Endodermal cell (in vitro differentiated cells): ENCODE measurements at places on chromosomes 1 and 21. TPM values are rescaled to one million over a fixed set of nuclear protein-coding genes. Genes with fewer than 3 reads are reported as not detected.

DNA sequence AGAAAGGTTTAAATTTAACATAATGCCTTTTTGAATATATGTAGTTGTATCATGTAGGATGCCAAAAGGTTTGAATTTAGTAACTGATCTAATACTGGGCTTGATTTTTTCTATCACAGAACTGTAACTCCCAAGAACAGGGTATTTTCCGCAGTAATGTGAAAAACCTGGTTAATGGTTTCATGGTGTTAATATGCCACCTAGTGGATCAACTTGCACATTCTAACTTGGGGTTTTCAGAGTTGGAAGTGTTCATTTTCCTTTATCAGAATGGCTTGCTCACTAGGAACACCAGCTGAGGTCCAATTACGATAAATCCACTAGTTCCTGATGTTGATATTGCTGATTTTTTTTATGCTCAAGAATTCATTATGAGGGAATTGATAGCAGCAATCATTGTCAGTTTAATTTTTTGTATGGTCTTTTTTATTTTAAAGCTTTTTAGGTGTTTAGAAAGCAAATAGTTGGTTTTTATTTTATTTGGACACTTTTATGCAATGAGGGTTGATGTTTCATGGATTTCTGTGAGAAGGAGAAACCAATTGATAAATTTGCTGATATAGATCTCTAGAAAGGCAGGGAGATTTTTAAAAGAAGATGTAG lies 157.2 kb downstream of the PLA2G4A start:
- no peak overlapping the region for H3K27ac ChIP-seq
- H3K36me3 ChIP-seq: no peaks in the 10 kb centered on the region
- no peak for DNase-seq
- no peaks in the 10 kb centered on the region for H3K4me1 ChIP-seq
- H3K4me3 ChIP-seq: no peak overlapping the region

DNA sequence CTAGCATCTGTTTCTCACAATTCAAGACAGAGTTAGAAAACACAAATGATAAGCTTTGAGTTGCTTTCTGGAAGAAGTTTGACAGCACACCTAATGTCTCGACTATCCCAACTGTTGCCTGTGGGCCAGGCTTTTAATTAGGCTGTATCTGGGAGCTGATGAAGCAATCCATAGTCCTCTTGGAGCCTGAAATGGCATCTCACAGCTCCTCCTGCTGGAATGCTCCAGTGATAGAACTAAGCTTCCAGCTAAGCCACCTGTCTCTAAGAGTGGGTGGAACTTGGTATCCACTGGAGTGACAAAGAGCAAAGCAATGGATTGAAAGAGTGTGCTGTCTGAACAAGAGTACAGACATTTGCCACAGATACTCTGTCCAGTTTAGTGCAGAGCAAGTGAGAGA lies 605.3 kb upstream of the NR5A2 start:
- no peak overlapping the region for H3K27ac ChIP-seq
- no peaks in the 10 kb centered on the region for H3K27me3 ChIP-seq
- no peaks in the 10 kb centered on the region for H3K36me3 ChIP-seq
- peak; percentile 82 for DNase-seq
- H3K4me1 ChIP-seq: no peaks in the 10 kb centered on the region
- no peak overlapping the region for H3K4me3 ChIP-seq

DNA sequence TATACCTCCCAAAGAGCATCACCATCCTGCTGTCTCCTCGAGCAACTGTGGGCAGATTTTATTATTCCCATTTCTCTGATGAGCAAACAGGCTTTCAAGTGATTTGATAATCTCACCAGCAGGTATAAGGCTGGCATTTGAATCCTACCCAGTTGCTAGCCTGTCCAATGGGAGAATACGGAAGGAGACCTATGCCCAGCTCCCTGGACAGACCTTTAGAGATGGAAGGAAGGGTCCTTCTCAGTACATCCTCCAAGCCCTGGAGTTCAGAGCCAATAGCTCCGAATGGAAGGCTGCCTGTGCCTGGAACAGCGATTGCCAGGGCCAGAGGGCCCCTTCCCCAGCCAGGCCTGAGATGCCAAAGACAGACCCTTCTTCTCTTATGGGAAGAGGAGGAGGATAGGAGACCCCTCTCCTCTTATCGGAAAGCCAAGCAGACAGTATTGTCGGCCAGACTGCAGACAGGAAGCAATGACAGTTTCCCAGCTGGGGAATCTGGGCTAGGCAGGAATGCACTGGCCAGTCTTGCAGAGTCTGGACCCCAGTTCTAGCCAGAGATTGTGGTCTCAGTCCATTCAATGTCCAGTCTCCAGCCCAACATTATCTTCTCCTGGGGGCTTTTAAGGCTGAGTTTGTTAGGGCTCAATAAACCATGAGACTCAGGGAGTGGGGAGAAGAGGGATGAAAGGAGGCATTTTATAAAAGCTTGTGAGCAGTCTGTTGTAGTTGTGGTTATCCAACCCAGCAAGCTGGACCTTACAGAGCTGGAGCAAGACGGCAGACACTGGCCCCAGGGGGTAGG lies 2.0 kb downstream of the IFFO2 start:
- no peak overlapping the region for H3K27ac ChIP-seq
- H3K36me3 ChIP-seq: no peaks in the 10 kb centered on the region
- peak overlapping the region; percentile 80 for H3K4me3 ChIP-seq
- DNase-seq: no peak

GRCh38 chr1:2251786-2252185 lies 23.7 kb downstream of the SKI start:
- H3K27me3 ChIP-seq: no peaks in the 10 kb centered on the region
- H3K4me1 ChIP-seq: peaks cover 13% of the 10 kb centered on the region
- H3K36me3 ChIP-seq: peaks cover 12% of the 10 kb centered on the region
- H3K27ac ChIP-seq: no peak overlapping the region
- no peak for DNase-seq

- peaks cover 11% of the 10 kb centered on the region for H3K4me1 ChIP-seq
- peak within 1 kb of the TSS; percentile 91 for H3K4me3 ChIP-seq
- H3K27me3 ChIP-seq: no peaks in the 10 kb centered on the region
- H3K27ac ChIP-seq: peak within 1 kb of the TSS; percentile 40
- peaks cover 34% of the 10 kb centered on the region for H3K36me3 ChIP-seq
- no peak for DNase-seq
Measured at GRCh38 chr1:53946252-53947171, at the start of gene LRRC42. TSS of gene LRRC42 (plus strand) at chr1:53946350. CDS start at chr1:53952000, 5,650 bp downstream.

GRCh38 chr1:63916485-63917360 lies 142.9 kb downstream of the ROR1 start:
- peaks cover 2% of the 10 kb centered on the region for H3K27me3 ChIP-seq
- no peak overlapping the region for H3K4me3 ChIP-seq
- H3K4me1 ChIP-seq: peaks cover 11% of the 10 kb centered on the region
- H3K27ac ChIP-seq: no peak overlapping the region
- no peak for DNase-seq

GRCh38 chr1:171295821-171296220 lies 18.2 kb upstream of the FMO4 start:
- H3K27ac ChIP-seq: no peak overlapping the region
- no peaks in the 10 kb centered on the region for H3K27me3 ChIP-seq
- no peaks in the 10 kb centered on the region for H3K36me3 ChIP-seq
- no peaks in the 10 kb centered on the region for H3K4me1 ChIP-seq
- DNase-seq: no peak

GRCh38 chr21:44602463-44602850 lies 2.1 kb downstream of the KRTAP10-7 start:
- no peak overlapping the region for H3K27ac ChIP-seq
- DNase-seq: no peak
- H3K27me3 ChIP-seq: no peaks in the 10 kb centered on the region
- H3K4me3 ChIP-seq: no peak overlapping the region

DNA sequence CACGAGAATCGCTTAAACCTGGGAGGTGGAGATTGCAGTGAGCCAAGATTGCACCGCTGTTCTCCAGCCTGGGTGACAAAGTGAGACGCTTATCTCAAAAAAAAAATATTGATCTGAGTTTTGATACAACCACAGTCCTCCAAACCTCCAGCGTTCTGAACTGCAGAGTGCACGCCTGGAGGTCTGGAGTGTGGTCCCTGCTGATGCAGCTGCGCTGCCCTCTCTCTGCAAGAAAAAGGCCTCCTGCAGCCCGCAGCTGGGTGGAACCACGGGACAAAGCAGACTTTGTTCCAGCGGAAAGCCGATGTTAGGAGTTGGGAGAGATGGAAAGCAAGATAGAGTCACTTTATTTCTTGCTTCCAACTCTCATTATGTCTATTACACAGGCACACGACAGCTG lies 144.9 kb upstream of the SOD1 start:
- no peaks in the 10 kb centered on the region for H3K27me3 ChIP-seq
- H3K4me1 ChIP-seq: no peaks in the 10 kb centered on the region
- peak; percentile 78 for DNase-seq
- no peak overlapping the region for H3K27ac ChIP-seq
- H3K36me3 ChIP-seq: no peaks in the 10 kb centered on the region
- no peak overlapping the region for H3K4me3 ChIP-seq

DNA sequence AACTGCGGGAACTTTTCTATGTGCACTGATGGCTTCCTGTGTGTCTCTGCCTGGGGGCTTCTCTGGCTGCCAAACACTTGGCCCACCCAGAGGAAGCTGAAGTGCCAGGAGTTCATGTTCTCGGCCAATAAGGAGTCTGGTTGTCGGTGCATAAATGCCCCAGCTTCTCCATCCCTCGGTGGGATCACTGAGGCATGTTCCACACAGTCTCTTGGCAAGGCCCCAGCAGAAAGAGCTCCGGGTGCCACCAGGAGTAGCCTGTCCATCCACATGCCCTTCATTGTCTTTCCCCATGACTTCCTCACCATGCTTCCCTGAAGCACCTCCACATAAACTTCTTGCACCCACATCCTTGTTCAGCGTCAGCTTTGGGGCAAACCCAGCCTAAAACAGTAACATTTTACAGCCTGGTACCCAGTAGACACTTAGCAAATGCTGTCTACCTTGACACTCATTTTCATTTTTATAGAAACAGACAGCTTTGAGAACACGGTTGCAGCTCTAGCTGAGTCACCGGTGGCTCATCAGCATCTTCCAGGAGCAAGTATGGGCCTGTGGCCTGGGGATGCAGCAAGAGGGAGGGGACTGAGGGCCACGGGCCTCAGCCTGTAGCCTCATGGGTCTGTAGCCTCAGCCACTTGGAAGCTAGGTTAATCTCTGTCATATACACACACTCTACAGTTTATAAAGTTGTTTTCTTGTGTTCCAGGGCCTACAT lies 14.8 kb upstream of the CDCP2 start:
- H3K4me3 ChIP-seq: no peak overlapping the region
- H3K36me3 ChIP-seq: no peaks in the 10 kb centered on the region
- DNase-seq: no peak
- H3K27ac ChIP-seq: no peak overlapping the region
- no peaks in the 10 kb centered on the region for H3K4me1 ChIP-seq
- no peaks in the 10 kb centered on the region for H3K27me3 ChIP-seq

GRCh38 chr1:72324451-72324850 lies 42.1 kb upstream of the NEGR1 start:
- no peak overlapping the region for H3K4me3 ChIP-seq
- H3K27me3 ChIP-seq: no peaks in the 10 kb centered on the region
- no peak for DNase-seq
- H3K4me1 ChIP-seq: no peaks in the 10 kb centered on the region

DNA sequence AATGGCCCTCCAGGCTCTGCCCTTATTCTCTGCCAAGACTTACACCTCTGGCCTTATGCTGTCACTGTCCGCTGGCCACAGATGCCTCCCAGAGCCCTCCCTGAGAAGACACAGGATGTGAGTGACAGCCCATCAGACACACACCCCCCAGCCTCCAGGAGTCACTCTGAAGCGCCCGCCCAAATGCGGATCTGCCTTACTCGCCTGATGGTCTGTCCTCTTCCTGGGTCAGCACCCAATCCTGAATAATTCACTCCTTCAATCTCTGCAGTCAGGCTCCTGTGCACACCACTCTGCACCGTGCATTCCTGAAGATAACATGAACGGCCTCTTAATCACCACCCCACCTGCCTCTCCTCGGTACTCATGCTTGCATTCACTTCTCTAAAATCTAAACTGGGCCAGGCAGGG lies 14.7 kb downstream of the CLSTN1 start:
- H3K36me3 ChIP-seq: no peaks in the 10 kb centered on the region
- peak; percentile 53 for DNase-seq
- no peaks in the 10 kb centered on the region for H3K27me3 ChIP-seq
- H3K4me1 ChIP-seq: no peaks in the 10 kb centered on the region

GRCh38 chr1:215833941-215834729 lies 267.0 kb downstream of the KCTD3 start:
- no peak for DNase-seq
- no peak overlapping the region for H3K27ac ChIP-seq
- no peaks in the 10 kb centered on the region for H3K36me3 ChIP-seq
- H3K4me1 ChIP-seq: no peaks in the 10 kb centered on the region
- H3K27me3 ChIP-seq: no peaks in the 10 kb centered on the region
- H3K4me3 ChIP-seq: no peak overlapping the region

DNA sequence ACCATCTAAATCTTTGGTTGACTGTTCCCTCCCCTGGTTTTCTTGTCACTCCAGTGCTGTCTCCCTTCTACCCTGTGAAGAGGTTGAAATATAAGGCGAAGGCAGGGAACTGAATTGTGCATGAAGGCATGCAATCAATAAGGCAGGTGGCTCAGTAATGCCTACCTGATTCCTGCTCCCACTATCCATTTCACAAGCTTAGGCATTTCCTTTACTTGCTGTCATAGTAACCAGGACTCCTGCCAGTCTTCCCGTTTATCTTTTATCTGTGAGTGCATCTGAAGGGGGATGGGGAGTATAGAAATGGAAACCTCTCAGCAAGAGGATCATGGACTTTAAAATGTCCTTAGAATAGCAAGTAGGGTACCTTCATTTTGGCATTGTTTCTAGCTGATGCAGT lies 40.5 kb downstream of the MRPS6 start:
- no peaks in the 10 kb centered on the region for H3K27me3 ChIP-seq
- no peak overlapping the region for H3K27ac ChIP-seq
- DNase-seq: no peak
- peaks cover 50% of the 10 kb centered on the region for H3K36me3 ChIP-seq
- H3K4me3 ChIP-seq: no peak overlapping the region

DNA sequence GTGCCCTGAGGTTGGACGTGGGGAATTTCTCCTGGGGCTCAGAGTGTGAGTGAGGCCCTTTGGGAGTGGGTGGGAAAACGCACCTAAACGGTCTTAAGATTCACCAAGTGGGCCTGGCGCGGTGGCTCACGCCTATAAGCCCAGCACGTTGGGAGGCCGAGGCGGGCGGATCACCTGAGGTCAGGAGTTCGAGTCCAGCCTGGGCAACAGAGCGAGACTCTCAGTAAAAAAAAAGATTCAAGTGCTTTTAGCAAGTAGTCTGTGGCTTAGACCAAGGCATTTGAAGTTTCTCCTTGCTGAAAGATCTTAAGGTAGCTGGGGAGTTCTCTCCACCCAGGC lies 1.4 kb downstream of the RPS8 start:
- H3K27me3 ChIP-seq: no peaks in the 10 kb centered on the region
- H3K4me3 ChIP-seq: peak overlapping the region; percentile 98
- H3K27ac ChIP-seq: no peak overlapping the region

DNA sequence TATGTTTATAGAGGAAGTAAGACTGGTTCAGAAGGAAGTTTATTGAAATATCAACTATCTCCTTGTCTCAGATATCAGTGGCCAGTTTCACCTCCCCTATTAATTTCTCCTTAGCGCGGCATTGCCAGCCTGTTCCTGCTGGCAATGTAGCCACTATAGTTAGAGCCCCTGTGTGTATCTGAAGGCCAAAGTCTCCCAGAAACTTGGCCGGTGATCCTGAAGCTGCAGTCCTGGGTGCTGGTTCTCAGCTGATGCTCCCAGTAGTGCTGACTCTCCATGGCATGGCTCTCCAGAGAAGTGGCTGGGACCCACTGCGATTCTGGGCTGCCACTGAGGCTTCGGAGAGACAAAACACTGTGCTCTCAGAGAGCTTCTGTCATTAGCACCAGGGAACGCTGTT lies 59.9 kb downstream of the TNN start:
- H3K27me3 ChIP-seq: no peaks in the 10 kb centered on the region
- no peak for DNase-seq
- no peak overlapping the region for H3K27ac ChIP-seq
- H3K36me3 ChIP-seq: no peaks in the 10 kb centered on the region
- H3K4me3 ChIP-seq: no peak overlapping the region
- H3K4me1 ChIP-seq: peaks cover 14% of the 10 kb centered on the region

Gene CNKSR1
- total RNA-seq: 30.8 and 35.8 TPM in 2 replicates

Gene FAM72A
- total RNA-seq: 8.4 and 10.7 TPM in 2 replicates

Gene A3GALT2
- total RNA-seq: not detected in 3 replicates

Gene RBP7
- 0.77 to 1.1 TPM (median 1.0 TPM) in 3 replicates for total RNA-seq

Gene TDRD5
- total RNA-seq: 0.18 and 0.29 TPM in 2 replicates
